ENCODE measurements at places on chromosomes 16 and 17.
A peak's percentile ranks its signal among the peaks of the same experiment; 100 is the strongest.

GRCh38 chr17:67476787-67477335, 99.8 kb downstream of the PITPNC1 start:
- DNase-seq: no peak
- H3K27ac ChIP-seq: no peak overlapping the region
- peaks cover 21% of the 10 kb centered on the region for H3K4me1 ChIP-seq
- H3K36me3 ChIP-seq: peaks cover under 1% of the 10 kb centered on the region
- H3K27me3 ChIP-seq: no peaks in the 10 kb centered on the region

DNA sequence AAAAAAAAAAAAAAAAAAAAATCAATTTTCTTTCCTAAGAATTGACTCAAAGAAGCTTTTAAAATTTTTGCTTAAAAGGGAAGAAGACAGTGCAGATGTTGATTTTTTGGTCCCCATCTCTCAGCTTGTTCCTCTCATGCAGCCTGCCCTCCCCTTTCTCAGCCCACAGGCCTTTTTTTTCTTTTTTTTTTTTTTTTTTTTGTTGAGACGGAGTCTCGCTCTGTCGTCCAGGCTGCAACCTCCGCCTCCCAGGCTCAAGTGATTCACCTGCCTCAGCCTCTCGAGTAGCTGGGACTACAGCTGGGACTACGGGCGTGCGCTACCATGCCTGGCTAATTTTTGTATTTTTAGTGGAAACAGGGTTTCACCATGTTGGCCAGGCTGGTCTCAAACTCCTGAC, 17.7 kb downstream of the YPEL2 start:
- DNase-seq: no peak
- H3K4me1 ChIP-seq: peaks cover 22% of the 10 kb centered on the region
- H3K4me3 ChIP-seq: no peak overlapping the region
- H3K27ac ChIP-seq: no peak overlapping the region
- no peaks in the 10 kb centered on the region for H3K27me3 ChIP-seq
- H3K36me3 ChIP-seq: peaks cover 3% of the 10 kb centered on the region

DNA sequence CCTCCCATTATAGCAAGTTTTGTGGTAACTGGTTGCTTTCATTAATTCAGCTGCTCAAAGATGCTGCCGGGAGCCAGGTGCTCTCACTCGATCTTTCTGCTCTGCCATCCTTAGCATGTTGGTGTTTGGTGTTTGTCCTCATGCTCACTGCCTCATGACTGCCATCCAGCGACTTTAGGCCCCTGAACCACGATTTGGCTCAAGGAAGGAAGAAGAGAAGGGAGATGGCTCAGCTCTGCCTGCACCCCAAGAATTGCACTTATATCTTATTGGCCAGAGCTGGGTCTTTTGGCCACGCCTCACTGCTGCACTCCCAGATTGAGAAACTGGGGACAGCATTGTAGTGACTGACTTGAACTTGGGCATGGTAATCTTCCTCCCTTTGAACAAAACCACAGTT, 52.7 kb downstream of the ARSG start:
- no peaks in the 10 kb centered on the region for H3K36me3 ChIP-seq
- no peaks in the 10 kb centered on the region for H3K4me1 ChIP-seq
- H3K27me3 ChIP-seq: no peaks in the 10 kb centered on the region
- H3K27ac ChIP-seq: no peak overlapping the region
- no peak for DNase-seq

DNA sequence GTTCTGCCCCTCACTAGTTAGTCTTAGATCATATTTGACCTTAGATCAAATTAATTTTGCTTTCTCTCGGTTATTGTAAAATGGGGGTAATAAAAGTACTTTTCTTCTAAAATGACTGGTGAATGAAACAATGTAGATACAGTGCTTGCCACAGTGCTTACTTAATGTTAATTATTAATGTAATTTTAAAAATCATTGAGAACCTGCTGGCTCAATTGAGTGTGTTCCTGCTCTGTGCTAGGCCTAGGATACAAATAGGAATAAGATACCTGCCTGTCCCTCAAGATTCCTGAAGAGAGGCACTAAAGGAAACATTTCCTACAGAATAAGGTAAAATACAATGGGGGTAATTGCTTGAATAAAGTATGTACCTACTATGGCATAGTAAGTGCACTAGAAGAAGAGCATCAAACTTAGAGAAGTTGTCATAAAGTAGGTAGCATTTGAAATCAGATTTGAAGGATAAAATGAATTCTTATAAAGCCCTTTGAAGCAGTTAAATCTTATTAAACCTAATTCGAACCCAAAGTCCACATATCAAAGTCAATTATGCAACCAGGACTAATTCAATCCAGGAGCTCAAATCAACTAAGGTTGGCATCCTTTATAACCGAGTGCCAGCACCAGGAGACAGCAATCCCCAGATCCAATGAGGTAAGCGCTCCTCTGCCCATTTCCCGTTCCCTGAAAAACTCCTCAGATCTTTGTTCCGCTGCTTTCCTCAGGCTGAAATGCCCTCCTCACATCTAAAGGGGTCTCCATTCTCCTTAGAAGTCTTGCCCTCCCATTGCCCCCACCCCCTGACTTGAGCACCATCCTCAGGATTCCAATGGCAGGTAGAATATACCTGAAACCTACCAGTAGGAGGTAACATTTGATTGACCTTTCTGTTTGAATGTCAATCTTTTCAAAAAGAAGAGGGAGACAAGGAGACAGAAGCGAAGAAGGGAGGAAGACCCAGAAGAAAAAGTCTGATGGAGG, 2.4 kb upstream of the MED13 start:
- DNase-seq: no peak
- peaks cover 2% of the 10 kb centered on the region for H3K36me3 ChIP-seq
- H3K4me1 ChIP-seq: peaks cover 19% of the 10 kb centered on the region
- H3K4me3 ChIP-seq: no peak overlapping the region

DNA sequence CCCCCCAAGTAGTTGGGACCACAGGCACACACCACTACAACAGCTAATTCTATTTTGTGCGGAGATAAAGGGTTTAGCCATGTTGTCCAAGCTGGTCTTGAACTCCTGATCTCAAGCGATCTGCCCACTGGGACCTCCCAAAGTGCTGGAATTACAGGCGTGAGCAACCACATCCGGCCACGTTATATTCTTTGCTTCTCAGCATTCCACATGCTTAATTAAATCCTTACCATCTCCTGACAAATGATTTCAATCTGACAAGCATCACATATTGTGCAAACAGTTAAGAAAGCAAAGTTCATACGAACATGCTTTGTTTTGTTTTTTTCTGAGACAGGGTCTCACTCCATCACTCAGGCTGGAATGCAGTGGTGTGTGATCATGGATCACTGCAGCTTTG, 18.2 kb downstream of the HIGD1B start:
- H3K4me1 ChIP-seq: no peaks in the 10 kb centered on the region
- peaks cover 33% of the 10 kb centered on the region for H3K36me3 ChIP-seq
- no peak for DNase-seq
- no peak overlapping the region for H3K27ac ChIP-seq

GRCh38 chr16:81936209-81937000, 74.9 kb downstream of the SDR42E1 start:
- peaks cover 15% of the 10 kb centered on the region for H3K4me1 ChIP-seq
- H3K27me3 ChIP-seq: peaks cover 3% of the 10 kb centered on the region
- H3K27ac ChIP-seq: no peak overlapping the region
- H3K36me3 ChIP-seq: no peaks in the 10 kb centered on the region
- DNase-seq: no peak

- H3K36me3 ChIP-seq: no peaks in the 10 kb centered on the region
- no peak for DNase-seq
- no peak overlapping the region for H3K4me3 ChIP-seq
- H3K27ac ChIP-seq: no peak overlapping the region
- peaks cover 2% of the 10 kb centered on the region for H3K27me3 ChIP-seq
- peaks cover 13% of the 10 kb centered on the region for H3K4me1 ChIP-seq
Measured at GRCh38 chr16:19382887-19383816, 34.5 kb upstream of the TMC5 start.

DNA sequence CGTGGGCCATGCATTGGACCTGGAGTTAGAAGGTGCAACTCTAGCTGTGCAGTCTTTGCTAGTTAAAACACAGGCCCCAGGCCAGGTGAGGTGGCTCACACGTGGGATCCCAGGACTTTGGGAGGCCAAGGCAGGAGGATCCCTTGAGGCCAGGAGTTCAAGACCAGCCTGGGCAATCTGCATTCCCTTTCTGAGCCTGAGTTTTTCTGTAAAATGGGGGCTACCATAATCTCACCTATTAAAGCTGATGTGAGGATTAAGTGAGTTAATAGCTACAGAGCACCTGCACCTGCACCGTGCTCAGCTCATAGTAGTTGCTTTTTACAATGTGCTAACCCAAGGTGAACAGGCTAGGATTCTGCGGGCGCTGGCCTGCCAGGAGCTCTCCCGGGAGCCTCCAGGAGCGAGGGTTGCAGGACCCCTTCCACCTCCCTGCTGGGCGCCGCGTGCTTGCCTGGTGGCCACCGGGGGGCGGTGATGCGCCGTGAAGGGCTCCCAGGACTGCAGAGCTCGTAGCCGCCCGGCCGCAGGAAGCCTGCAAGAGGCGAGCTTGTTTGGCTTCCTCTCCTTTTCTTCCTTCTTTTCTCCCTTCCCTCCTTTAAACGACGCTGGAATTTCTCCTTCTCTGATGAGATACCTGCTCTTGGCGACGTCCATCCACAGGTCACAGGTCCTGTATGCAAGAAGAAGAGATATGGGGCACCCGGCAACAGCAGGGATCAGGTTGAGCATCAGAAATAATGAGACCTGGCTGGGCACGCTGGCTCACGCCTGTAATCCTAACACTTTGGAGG, 51.3 kb downstream of the ZFP90 start:
- no peak overlapping the region for H3K4me3 ChIP-seq
- H3K36me3 ChIP-seq: peaks cover 4% of the 10 kb centered on the region
- H3K27me3 ChIP-seq: no peaks in the 10 kb centered on the region
- DNase-seq: peak; percentile 86
- peaks cover 1% of the 10 kb centered on the region for H3K4me1 ChIP-seq
- H3K27ac ChIP-seq: no peak overlapping the region

- peaks cover 3% of the 10 kb centered on the region for H3K27me3 ChIP-seq
- no peak for DNase-seq
- no peak overlapping the region for H3K4me3 ChIP-seq
- H3K36me3 ChIP-seq: no peaks in the 10 kb centered on the region
- H3K4me1 ChIP-seq: no peaks in the 10 kb centered on the region
Measured at GRCh38 chr17:11825572-11826209, 171.6 kb downstream of the ZNF18 start.

DNA sequence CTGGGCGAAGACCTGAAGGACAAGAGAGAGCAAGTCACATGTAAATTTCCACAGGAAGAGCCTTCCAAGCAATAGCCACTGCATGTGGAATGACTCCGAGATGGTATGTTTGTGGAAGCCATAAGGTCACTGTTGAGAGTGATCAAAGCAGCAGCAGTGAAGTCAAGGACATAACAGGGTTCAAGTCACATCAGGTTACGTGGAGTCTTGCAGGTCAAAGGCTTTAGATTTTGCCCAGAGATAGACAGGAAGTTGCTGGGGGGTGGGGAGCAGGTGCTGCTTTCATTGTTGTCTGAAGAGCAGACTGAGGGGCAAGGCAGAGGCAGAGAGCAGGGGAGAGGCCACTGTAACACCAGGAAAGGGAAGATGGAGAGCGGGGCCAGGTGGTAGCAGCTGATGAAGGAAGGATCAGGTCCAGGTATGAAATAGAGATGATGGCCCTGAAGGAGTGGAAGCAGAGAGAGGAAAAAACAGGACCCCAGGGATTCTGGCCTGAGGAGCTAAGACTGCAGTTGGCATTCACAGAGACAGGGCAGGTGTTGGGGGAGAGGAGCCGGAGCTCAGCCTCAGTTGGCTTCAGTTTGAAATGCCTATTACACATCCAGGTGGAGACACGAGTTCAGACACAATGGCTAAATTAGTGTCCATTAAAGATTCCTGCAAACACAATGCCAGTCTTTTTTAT, 129.3 kb upstream of the AXIN2 start:
- H3K27ac ChIP-seq: no peak overlapping the region
- H3K27me3 ChIP-seq: no peaks in the 10 kb centered on the region

DNA sequence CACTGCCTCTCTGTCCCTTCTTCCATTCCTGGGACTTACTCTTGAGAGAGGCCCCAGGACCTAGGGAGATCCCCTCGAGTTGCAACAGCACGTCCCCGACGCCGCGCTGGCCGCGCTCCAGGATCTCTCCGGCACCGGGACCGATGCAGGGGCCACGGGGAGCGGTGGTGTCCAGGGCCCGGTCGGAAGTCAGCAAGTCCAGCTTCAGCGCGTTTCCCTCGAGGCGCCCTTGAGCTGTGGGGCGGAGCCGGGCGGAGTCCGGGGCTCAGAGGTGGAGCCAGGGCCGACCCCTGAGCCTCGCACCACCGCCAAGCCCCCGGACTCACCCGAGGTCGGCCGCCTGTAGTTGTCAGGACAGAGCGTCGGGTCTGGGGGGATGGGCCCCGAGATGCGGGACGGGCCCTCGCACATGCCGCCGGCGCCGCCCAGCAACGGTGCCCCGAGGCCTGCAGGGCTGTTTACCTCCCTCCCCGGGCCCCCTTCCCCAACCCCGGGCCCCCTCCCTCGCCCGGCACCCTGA, 458 bp downstream of the ENKD1 start:
- H3K36me3 ChIP-seq: peaks cover 2% of the 10 kb centered on the region
- peaks cover 8% of the 10 kb centered on the region for H3K4me1 ChIP-seq
- H3K4me3 ChIP-seq: peak overlapping the region; percentile 70

GRCh38 chr17:69609473-69610305, 195.2 kb downstream of the MAP2K6 start:
- H3K27me3 ChIP-seq: no peaks in the 10 kb centered on the region
- H3K4me3 ChIP-seq: no peak overlapping the region
- H3K4me1 ChIP-seq: peaks cover 53% of the 10 kb centered on the region
- peaks cover 4% of the 10 kb centered on the region for H3K36me3 ChIP-seq
- DNase-seq: no peak
- H3K27ac ChIP-seq: peak overlapping the region; percentile 41

DNA sequence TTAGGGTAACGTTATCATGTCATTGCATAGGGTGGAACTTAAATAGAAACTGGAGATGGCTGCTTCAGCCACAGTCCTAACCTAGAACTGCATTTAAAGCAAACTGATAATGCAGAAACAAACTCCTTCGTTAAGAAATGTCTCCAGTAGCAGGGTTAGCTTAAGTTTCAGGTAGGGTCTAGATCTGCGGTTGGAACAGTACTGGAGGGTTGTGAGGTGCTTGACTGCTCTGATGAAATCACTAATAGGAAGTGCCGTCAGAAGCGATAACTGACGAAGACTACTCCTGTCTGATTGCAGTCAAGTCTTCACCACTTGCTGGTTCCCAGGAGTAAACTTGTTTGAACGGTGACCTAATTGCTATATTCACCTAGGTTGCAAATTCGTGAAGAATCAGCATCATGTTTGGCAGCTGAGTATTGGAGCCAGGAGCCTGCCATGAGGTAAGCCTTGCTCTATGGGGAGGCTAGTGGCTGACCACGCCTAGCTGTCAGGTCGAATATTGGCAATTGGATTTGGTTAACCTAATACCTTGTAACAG, 24.5 kb downstream of the TRPV2 start:
- peaks cover 43% of the 10 kb centered on the region for H3K4me1 ChIP-seq
- H3K27ac ChIP-seq: peak overlapping the region; percentile 89
- H3K36me3 ChIP-seq: peaks cover 20% of the 10 kb centered on the region
- H3K4me3 ChIP-seq: peak overlapping the region; percentile 97
- no peaks in the 10 kb centered on the region for H3K27me3 ChIP-seq
- DNase-seq: no peak

- peaks cover 85% of the 10 kb centered on the region for H3K27me3 ChIP-seq
- no peak overlapping the region for H3K4me3 ChIP-seq
- H3K36me3 ChIP-seq: no peaks in the 10 kb centered on the region
- H3K27ac ChIP-seq: no peak overlapping the region
Measured at GRCh38 chr17:8059131-8059530, 20.3 kb downstream of the ALOX15B start.

- no peak overlapping the region for H3K27ac ChIP-seq
- H3K36me3 ChIP-seq: no peaks in the 10 kb centered on the region
- no peak for DNase-seq
- no peak overlapping the region for H3K4me3 ChIP-seq
Measured at GRCh38 chr17:13287226-13287625, 269.4 kb upstream of the ELAC2 start.
